Hindlimb muscle (tissue), 1 donor: ENCODE measurements at places on chromosomes 11 and 22. TPM values are rescaled to one million over a fixed set of nuclear protein-coding genes. Genes with fewer than 3 reads are reported as not detected.
A peak's percentile ranks its signal among the peaks of the same experiment; 100 is the strongest.

- no peak for DNase-seq
Measured at GRCh38 chr11:123386796-123387510, 43.1 kb upstream of the GRAMD1B start.

FAT3 gene
- 1.0 TPM for polyA plus RNA-seq

PGR gene
- 0.01 TPM for polyA plus RNA-seq

MS4A6A gene
- 31.4 TPM for polyA plus RNA-seq

DNA sequence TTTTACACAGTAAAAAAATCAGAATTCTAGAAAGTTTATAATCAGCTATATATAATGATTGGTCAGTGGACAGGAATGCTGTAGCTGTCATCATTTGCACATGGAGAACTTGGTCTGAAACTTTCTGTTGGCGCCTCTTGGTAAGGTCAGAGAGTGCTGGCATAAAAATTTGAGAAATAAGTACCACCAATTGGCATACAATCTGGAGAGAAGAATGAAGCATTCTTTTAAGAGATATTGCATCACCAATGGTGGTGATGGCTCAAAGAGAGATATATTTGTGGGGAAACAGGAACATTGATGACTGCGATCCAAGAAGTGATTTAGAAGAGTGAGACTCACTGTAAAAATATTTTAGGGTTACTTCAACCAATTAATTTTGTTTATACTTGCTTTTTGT, 19.8 kb upstream of the OOSP1 start:
- no peak for DNase-seq

GRCh38 chr11:39732001-39732400, 1727.5 kb downstream of the LRRC4C start:
- DNase-seq: no peak

- no peak for DNase-seq
Measured at GRCh38 chr11:134040386-134041302, 28.2 kb upstream of the JAM3 start.

DNA sequence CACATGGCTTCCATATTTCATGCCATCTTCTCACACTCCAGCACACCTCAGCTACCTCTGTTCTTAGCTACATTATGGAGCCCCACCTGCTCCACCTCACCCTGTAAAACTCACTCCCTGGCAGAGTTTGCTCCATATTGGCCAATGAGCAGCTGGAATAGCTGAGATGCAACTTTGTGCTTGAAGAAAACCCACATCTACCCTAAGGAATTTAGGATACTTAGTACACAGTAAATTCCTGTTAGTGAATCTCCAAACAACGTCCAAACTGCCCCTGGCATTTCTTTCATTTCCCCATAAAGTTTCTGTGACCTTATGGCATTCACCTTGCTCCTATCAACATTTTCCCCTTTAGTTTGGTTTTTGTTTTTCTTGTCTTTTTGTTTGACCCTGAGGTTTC, 2.2 kb upstream of the VWCE start:
- DNase-seq: no peak

DNA sequence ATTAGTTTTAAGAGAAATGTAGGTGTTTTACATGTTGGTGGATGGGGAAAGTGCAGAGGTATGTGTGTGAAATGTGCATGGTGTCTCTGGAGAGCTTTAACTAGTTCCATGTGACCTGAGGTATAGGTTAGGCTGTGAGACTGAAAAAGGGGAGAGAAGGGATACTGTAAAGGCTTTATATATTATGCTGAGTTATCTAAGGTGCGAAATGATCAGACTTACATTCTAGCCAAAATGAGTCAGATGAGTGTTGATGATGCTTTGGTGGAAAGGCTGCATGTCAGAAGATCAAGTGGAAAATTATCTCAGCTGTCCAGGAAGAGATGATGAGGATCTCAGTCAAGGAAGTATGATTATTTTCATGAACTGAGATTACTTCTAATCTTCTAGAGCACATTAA, 15.8 kb downstream of the ACAT1 start:
- DNase-seq: no peak

H19 gene
- polyA plus RNA-seq: 14,324 TPM

LRRC56 gene
- 9.1 TPM for polyA plus RNA-seq

- DNase-seq: peak; percentile 34
Measured at GRCh38 chr11:66467034-66467659, 442 bp downstream of the PELI3 start.

EIF1AD gene
- polyA plus RNA-seq: 17.6 TPM

- DNase-seq: no peak
Measured at GRCh38 chr11:30406978-30407762, 84.3 kb downstream of the ARL14EP start.

SHISAL1 gene
- 14.9 TPM for polyA plus RNA-seq

DNA sequence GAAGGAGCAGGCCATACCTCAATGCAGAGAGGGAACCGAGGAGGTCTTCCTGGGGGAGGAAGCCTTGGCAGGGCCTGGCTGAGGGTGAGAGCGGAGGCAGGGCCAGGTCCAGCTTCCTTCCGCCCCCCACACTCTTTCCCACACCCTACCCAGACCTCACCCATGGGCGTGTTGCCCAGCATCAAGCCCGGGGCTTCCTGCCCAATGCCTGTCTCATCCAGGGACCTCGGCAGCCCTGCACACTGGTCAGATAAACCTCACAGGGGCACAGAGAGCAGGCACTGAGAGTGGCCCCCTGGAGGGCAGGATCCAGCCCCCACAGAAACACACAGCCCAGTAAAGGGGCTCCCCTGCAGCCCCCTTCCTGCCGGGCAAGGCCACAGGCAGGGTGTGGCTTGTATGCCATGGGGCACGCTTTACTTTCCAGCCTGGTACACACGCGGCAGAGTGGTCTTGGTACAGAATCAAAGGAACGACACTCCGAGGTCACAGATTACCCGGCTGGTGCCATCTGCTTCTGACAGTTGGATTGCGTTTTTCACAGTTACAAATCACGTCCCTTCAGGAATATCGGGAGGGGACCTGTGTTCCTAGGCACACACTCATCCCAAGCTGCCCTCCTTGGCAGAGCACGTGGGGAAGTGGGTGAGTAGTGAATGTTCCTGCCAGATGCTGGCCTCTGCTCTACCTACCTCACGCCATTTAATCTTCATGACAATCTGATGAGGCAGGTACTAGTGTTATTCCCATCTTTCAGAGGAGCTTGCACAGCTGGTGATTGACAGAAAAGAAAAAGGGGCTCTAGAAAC, 20.0 kb upstream of the CD5 start:
- DNase-seq: no peak
